GM20000 (cell line): ENCODE measurements at places on chromosomes 4 and X.

DNA sequence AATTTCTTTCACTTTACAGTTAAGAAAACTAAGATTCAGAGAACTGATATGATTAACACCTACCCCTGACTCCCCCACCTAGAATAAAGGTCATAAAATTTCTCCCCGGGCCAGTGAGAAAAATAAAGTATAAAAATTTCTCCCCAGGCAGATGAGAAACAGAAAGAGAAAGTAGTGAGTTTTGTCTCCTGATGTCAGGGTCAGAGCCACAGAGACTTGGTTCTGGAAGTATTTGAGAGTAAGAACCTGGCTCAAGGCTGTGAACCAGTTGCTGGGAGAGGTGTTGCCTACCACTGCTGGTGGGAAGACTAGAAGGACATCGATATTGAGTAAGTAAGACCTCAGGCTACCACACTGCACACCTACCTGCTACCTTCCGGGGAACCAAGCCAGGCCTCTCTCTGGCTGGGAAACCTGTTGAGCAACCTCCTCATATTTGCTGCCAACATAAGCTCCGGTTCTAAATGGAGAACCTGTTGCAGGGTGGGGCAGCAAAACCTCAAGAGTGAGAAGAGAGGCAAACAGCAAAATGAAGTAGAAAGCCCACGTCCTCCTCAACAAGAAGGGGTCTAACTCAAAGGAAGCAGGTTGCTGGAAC lies 104.2 kb upstream of the PUDP start:
- no peak for DNase-seq

DNA sequence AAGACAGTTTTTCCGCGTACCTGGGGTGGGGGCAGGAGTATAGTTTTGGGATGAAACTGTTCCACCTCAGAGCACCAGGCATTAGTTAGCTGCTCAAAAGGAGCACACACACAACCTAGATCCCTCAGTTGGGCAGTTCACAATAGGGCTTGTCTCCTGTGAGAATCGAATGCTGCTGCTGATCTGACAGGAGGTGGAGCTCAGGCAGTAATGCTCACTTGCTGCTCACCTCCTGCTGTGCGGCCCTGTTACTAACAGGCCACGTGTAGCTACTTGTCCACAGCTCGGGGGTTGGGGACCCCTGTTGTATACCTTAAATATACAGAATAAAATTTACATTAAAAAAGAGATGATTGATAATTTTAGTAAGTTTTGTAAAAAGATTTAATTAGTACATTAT lies 191.5 kb downstream of the SLC7A11 start:
- no peak for DNase-seq

DNA sequence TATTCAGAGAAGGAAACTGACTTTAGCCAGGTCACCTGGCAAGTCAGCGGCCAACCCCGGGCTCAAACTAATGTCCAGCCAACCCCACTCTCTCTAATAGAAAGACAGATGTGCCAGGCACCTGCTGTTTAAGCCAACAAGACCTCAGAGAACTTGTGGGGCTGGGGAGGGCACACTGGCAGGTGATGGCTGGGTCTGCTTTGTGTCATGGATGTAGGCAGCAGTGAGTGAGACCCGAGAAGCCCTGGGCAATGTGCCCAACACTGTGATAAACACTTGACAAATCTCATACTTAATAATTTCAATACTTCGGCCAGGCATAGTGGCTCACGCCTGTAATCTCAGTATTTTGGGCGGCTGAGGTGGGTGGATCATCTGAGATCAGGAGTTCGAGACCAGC lies 9.0 kb upstream of the CD99L2 start:
- DNase-seq = no peak

DNA sequence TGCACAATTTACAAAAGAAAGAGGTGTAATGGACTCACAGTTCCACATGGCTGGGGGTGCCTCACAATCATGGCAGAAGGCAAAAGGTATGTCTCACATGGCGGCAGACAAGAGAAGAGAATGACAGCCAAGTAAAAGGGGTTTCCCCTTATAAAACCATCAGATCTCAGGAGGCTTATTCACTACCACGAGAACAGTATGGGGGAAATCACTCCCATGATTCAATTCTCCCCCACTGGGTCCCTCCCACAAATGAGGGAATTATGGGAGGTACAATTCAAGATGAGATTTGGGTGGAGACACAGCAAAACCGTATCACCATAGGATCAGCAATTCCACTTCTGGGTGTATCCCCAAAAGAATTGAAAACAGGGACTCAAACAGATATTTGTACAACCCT lies 97.5 kb upstream of the STX18 start:
- DNase-seq = no peak

DNA sequence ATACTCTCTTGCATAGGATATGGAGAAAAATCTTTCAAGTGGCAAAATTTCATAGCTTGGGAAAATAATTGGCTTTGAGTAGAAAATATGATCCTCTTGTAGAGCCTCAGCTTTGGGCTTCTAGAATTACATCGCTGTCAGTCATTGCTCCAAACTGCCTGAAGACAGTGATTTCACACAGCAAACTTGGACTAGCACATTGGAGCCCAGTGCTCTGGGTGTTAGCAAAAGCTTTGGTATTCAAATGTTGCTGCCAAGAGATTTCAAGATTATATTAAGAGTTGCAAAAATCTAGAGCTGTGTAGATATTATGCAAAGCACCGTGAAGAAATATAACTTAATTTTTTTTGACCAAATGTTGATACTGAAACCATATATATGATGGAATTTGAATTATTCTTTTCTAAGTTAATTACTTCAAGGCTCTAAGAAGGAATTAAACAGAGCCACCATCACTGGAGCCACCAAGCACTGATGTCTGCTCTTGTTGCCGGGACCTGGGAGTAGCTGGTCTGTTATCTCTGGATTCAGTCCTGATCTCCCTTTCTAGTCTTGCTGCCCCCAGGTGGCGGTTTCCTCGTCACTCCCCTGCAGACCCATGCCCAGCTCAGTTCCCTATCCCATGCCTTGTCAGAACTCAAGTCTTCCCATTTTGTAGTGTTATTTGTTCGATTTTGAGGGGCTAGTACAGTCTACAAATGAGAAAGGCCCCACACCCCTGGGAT lies 260.7 kb upstream of the SFRP2 start:
- DNase-seq = no peak

DNA sequence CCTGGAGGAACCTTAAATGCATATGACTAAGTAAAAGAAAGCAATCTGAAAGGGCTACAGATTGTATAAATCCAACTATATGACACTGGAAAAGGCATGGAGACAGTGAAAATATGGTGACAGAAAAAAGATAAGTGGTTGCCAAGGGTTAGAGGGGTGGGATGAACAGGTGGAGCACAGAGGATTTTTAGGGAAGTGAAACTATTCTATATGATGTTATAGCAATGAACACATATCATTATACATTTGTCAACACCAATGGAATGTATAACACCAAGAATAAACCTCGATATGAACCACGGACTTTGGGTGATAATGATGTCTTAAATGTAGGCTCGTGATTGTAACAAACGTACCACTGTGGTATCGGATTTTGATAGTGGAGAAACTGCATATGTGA lies 40.7 kb downstream of the NPY5R start:
- no peak for DNase-seq
